Foreskin keratinocyte (primary cell): ENCODE measurements at places on chromosomes 11 and 22. TPM values are rescaled to one million over a fixed set of nuclear protein-coding genes. Genes with fewer than 3 reads are reported as not detected.

The OR6A2 gene
- total RNA-seq = not detected in 2 replicates

The FOLH1 gene
- total RNA-seq = 0.42 and 0.68 TPM in 2 replicates

The OR52N2 gene
- total RNA-seq = not detected in 2 replicates

The TEX12 gene
- not detected in 2 replicates for total RNA-seq

The ADAMTS8 gene
- not detected in 2 replicates for total RNA-seq

The ART5 gene
- total RNA-seq = 0.11 TPM in 1 of 2 replicates, not detected in the other

The DEFB131B gene
- not detected in 2 replicates for total RNA-seq

The TMEM25 gene
- total RNA-seq = 23.1 and 25.7 TPM in 2 replicates

The MMP3 gene
- 0.10 and 0.21 TPM in 2 replicates for total RNA-seq

- DNase-seq = peak; percentile 94
Measured at GRCh38 chr22:37896181-37896592, 9.9 kb upstream of the MICALL1 start.

DNA sequence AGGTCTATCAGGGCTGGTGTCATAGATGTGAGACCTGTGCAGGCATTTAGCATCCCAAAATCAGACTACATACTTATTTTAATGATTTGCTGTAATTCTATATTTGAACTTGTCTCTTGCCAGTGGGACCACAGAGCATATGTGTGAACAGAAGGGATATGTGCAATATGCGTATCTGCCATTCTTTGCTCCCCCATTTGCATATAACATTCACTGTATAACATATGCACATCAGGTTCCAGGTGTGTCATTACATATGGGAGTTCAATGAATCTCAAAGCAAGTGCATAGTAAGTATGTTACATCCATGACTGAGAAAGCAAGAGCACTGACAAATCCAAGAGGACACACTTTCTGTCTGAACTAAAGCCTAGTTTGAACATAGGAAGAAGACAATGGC is 1115.1 kb upstream of the CNTN5 start:
- DNase-seq = no peak

DNA sequence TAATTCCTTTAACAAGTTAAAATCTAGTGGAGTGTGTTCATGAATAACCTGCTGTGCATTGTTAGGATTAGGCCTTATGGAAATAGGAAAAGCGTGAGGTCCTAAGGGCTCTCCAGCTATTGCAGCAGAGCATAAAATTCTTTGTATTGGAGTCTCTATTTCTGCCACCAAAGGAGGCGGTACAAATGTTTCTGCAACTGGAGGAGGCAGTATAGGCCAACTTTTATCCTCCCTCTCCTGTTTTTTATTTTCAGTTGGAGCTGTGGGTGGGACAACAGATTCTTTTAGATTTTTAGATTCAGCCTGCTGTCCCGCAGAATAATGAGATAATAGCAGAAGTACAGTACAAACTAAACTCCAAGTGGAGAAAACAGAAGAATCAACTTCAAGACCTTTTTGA is 26.2 kb downstream of the OR10A6 start:
- DNase-seq = peak; percentile 61

DNA sequence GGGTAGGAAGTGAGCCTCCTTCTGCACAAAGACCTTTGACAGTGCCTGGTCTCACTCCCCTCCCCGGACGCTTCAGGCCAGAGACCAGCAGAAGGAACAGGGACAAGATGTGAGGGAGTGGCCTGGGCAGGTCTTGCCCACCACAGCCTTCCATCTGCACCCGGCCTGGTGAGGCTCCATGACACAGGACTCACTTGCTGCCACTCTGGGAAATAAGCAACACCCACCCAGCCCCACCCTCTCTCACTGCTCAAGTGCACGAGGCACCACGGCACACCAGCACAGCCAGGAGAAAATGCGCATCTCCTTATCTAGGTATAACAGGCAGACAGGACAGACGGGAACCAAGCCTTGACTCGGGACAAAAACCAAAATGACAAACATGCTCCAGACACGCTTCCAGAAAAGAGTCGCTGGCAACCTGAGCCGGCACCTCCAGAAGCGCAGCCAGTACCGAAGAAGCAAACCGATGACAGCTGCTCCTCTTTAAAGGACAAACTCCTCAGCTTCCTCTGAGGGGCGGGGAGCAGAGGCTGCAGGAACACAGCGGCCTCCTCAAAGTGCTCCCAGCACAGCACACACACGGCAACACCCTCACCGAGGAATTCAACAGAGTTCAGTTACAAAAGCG is 41.7 kb downstream of the BRD1 start:
- no peak for DNase-seq

DNA sequence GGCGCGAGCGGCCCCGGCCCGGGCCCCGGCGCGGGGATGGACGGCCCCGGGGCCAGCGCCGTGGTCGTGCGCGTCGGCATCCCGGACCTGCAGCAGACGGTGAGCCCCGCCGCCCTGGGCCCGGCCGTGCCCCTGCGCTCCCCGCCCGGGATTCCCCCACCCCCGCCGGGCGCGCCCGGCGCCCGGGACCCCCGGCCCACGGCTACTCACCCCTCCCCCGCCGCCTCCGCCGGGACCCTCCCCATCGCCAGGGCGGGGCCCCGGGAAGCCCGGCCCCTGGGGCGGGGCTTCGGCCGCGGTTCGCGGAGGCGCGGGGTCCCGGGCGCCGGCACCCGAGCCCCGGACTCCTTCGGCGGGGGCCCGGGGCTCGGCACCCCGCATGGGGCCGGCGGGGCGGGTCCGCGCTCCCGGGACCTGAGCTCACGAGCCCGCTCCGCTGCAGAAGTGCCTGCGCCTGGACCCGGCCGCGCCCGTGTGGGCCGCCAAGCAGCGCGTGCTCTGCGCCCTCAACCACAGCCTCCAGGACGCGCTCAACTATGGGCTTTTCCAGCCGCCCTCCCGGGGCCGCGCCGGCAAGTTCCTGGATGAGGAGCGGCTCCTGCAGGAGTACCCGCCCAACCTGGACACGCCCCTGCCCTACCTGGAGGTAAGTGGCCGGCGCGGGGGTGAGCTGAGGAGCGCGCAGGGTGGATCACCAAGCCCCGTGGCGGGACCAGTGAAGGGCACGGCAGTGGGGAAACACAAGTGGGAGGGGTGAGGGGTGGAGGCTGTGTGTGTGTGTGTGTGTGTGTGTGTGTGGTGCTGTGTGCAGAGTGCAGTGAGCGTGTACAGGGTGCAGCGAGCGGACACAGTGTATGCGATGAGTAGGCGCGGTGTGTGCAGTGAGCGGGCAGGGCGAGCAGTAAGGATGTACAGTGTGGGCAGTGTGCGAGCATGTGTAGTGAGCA is 2.3 kb downstream of the SHANK3 start:
- peak; percentile 59 for DNase-seq

DNA sequence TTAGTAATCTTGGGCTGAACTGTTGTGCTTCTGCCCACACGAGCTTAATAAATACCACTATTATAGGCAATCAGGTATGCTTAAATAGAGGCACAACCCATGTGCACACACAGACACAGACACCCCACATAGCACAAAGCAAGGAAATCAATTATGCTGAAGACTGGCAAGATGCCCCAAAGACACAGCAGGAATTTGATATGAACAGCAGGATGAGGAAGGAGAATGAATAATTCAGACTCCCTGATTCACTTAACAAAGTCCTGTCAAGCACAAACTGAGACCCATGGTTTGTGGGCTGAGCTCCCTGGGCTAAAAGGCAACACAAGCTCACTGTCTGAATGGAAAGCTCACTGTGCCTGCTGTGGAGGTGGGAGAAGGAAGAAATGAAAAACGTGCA is 42.5 kb downstream of the RBFOX2 start:
- DNase-seq = no peak

DNA sequence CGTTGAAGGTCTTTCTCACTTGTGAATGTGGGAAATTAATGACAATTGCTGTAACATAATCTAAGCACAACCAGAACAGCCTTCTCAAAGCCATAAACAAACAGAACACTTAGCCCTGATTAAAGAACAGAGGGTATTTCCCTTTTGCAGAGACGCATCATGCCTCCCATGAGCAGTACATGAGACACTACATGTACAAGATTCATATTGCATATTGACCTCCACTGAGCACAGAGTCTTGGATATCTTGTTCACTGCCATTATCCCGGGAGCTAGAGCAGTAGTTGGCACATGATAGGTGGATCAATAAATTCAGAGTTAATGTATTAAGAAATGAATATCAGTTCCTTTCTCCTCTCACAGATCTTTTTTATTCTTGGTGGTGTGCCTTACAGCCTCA is 1194.3 kb upstream of the TENM4 start:
- DNase-seq = no peak

- no peak for DNase-seq
Measured at GRCh38 chr11:112408517-112408916, 147.9 kb upstream of the PLET1 start.

DNA sequence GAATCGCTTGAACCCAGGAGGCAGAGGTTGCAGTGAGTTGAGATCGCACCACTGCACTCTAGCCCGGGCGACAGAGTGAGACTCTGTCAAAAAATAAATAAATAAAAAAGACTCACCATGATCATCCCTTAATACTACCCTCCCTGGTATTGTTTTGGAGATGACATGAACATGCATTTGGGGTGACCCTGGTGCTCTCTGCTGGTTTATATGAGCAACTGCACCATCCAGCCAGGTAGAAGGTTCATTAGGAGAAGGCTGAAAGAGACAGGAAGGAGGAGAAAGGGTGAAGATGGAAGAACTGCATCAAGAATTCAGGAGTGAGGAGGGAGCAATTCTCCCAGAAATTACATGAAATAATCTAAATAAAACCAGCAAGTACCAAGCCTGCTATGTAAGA is 37.8 kb downstream of the SLC5A1 start:
- peak; percentile 30 for DNase-seq

- DNase-seq = no peak
Measured at GRCh38 chr11:104442321-104442720, 278.4 kb upstream of the PDGFD start.

GRCh38 chr22:40485813-40486667 is 115.6 kb downstream of the SGSM3 start:
- DNase-seq = peak; percentile 69

DNA sequence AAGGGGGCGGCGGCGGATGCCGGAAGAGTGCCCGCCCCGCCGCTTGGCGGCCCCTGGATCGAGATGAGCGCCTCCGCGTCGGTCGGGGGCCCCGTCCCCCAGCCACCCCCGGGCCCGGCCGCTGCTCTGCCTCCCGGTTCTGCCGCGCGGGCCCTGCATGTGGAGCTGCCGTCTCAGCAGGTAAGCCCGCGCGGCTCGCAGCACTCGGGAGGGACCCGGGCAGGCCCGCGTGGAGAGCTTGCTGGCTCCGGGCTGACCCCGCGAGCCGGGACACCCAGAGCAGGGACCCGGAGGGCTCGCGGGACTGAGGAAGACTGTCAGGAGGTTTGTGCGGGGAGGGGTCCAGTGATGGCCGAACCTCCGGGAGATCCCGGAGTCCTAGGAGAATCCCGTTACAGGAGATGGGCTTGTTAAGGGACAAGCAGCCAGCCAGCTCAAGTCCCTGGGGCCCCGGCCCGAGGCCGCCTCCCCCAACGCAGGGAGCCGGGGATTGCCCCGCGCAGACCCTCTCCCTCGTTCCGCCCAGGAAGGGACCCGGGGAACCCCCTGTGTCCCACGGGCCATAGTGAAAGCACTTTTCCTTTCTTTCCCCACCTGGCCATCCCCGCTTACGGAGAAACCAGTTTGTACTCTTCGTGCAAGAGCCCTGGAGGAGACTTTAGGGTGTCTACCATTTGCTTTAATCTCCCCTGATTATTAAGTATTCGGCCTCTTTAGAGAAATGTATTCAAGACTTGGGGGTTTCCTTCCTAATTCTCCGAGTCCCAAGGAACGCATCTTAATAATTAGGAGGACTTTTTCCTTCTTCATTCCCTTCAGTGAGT is 547 bp downstream of the UVRAG start:
- no peak for DNase-seq

DNA sequence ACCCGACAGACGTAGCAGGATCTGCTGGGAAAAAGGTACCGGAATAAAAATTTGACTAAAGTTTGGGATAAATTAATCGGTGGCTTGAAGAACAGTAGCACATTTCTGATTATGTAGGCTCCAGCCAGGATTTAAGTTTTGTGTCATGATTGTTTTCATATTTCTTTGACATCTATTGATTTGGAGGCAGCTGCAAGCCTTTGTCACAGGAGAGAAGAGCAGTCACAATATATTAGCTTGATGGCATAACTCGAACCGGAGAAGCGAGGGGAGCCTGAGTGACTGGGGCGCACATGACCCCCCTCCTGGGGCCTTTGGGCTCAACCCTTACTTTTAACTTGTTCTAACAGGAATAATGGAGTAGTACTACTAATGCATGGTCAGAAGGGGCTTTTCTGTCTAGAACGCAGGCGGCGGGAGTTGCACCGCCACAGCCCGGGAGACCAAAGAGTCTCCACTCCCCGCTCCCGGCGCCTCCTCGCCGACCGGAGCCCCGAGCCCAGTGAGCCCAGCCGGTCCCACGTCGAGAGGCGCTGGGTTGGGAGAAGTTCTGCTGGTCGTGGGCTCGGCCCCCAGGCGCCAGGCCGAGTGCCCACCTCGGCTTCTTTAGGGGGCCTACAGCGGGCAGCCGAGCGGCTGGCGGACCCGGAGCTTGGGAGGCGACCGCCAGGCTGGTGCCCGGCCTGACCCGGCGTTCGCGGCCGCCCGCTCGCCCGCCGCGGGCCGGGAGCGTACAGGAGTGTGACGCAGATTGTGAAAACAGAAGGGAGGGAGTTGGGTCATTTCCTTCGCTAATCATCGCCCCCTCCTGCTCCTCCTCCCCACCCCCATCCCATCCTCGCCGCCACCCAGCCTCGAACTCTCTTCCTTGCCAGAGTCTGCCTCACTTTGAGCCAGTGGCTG is 15.7 kb upstream of the PAX6 start:
- no peak for DNase-seq

DNA sequence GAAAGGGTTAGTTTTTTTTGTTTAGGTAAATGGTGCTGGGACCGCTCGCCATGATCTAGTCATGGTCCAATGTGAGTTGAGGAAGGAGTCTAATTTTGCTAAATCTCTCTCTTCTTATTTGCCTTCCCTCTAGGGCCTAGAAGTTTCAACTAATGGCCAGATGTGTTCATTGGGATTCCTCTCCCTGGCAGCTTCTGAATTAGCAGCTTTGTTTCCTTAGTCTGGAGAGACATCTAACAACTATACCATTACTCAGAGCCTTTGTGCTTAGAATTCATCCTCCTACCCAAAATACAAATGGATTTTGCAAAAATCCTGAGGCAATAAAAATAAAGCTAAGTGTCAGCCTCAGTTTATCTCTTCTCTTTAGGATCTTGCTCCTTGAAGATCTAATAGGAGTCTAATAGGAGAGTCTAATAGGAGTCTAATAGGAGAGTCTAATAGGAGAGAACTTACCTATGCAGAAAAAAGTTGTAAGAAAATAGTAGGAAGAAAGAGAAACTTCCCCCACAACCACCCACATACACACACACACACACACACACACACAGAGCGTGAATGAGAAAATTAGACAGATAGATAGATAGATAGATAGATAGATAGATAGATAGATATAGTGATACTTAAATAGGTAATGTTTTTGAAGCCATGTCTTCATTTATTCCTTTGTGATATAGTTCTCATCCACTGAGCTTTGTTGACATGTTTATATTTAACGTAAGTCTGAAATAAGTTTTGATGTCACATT is 980.5 kb upstream of the CNTN5 start:
- no peak for DNase-seq

- DNase-seq = no peak
Measured at GRCh38 chr11:125446279-125446678, 49.8 kb downstream of the FEZ1 start.
